ENCODE measurements at places on chromosomes 4 and X.

DNA sequence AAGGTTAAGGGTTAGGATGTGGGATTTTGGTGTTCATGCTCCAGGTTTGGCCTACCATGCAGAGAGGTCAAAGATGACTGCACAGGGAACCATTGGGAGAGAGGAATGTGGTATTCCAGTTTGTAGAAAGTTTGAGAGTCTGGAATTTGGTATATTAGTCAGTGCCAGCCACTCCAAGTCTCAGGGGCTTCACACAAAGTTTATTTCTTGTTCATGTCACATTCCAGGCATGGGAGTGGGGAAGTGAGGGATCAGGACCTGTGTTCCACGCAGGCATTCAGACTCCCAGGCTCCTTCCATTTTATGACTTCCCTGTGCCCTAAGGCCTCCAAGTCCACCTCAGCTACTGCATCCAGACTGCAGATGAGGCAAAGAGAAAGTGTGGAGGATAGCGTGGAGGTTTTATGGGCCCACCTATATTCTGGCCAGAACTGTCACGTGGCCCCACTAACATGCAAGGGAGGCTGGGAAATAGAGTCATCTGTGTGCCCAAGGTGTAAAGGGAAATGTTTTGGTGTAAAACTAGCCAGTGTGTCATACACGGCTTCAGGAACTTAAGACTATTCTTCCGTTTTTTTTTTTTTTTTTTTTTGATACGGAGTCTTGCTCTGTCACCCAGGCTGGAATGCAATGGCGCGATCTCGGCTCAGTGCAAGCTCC is 140.6 kb upstream of the SCML1 start:
- DNase-seq, result no peak

- DNase-seq, result no peak
Observed at GRCh38 chrX:31670245-31670644, 598.4 kb upstream of the FTHL17 start.

- no peak for DNase-seq
Observed at GRCh38 chr4:161097821-161098220, 1066.0 kb downstream of the FSTL5 start.

- no peak for DNase-seq
Observed at GRCh38 chr4:89469516-89469915, 161.9 kb upstream of the GPRIN3 start.

- DNase-seq, result no peak
Observed at GRCh38 chr4:10020871-10021652, at the start of gene SLC2A9. Gene SLC2A9 (minus strand): TSS chr4:10021497. CDS start chr4:10021429, 68 bp downstream.

DNA sequence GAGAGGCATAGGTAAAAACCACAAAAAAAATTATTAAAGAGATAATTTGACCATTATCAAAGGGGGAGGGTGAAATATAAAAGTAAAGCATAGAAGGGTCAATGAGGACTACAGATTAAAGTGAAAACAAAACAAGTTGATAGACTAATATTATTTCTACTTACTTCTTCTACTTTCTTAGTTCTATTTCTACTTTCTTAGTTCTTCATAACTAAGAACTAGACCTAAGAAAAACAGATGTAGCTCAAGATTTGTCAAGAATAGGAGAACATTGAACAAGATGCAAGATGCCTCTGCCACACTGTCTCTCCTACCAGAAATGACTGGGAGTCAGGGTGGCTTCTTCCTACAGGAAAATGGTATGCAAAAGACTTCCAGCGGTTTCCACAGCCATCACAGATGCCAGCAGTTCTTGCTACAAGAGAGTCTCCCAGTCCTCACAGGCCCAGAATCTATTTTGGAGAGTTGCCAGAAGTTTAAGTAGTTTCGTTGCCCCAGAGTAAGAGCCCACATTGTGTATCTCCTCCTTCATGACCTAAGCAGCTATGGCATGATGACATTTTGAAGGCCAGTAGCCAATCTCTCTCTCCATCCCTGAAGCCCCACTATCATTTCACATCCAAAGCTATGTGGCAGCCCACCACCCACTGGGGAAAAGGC is 42.9 kb upstream of the DDX60 start:
- no peak for DNase-seq

GRCh38 chr4:77193511-77194102 is 36.6 kb downstream of the CCNG2 start:
- DNase-seq, result no peak

- no peak for DNase-seq
Observed at GRCh38 chrX:56366901-56367300, 134.7 kb downstream of the KLF8 start.

Measured in fibroblast of skin of left quadriceps (primary cell).